ENCODE measurements at places on chromosomes 1 and 21.

DNA sequence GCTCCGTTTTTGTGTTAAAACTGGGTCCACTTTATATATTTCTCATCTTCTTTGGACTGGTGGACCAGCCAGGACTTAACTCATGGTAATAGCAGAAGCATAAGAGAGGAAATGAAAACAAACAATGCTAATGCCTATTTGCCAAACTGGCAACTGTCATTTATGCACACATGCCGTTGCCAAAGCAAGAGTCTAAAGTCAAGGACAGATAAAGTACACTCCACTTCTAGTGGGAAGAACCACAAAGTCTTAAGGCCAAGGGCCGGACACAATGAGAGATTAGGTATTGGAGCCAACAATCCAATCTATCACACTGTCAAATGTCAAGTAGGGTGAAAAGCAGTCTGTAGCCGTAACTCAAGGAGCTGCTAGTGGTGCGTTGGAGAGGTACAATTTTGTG, 157.7 kb downstream of the LYPLAL1 start:
- DNase-seq = no peak

DNA sequence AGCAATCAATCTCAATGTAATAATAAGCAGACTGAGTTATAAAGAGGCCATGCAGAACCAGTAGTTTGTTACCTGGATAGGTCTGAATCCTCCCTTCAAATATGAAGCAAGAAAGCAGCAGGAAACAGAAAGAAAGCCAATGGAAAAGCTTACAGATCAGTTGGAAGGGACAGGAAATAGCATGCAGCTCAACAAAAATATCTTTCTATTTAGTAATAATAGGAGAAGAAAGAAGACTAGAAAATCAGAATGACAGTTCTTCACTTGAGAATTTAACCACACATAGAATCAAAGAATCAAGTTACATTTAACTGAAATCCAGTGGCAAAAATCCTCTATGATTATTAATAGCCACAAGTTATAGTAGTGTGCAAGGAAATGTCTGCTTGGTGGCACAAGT, 194.4 kb downstream of the EIF4G3 start:
- no peak for DNase-seq

DNA sequence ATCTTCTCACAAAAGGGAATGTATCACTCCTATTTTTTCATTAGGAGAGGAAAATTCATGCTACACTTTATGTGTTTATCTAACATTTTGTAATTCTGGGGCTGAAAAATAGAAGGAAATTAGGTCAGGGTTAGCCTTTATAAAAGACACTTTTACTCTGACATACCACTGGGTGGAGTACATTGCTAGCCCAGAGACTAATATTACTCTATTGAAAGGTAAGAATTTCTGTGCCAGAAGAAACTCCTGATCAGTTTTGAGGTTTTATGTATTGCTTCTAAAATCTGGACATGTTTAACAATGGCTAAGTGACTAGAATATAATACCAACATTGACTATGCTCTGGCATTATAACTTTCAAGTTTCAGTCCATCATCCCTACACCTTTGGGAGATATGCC, 724.6 kb downstream of the USP25 start:
- no peak for DNase-seq

- no peak for DNase-seq
These were observed 224.8 kb upstream of the B3GALT2 start for GRCh38 chr1:193411215-193411614.

GRCh38 chr1:48181669-48182367, 40.7 kb upstream of the SLC5A9 start:
- no peak for DNase-seq

GRCh38 chr1:92037400-92037799, 7.6 kb downstream of the EPHX4 start:
- DNase-seq = no peak

DNA sequence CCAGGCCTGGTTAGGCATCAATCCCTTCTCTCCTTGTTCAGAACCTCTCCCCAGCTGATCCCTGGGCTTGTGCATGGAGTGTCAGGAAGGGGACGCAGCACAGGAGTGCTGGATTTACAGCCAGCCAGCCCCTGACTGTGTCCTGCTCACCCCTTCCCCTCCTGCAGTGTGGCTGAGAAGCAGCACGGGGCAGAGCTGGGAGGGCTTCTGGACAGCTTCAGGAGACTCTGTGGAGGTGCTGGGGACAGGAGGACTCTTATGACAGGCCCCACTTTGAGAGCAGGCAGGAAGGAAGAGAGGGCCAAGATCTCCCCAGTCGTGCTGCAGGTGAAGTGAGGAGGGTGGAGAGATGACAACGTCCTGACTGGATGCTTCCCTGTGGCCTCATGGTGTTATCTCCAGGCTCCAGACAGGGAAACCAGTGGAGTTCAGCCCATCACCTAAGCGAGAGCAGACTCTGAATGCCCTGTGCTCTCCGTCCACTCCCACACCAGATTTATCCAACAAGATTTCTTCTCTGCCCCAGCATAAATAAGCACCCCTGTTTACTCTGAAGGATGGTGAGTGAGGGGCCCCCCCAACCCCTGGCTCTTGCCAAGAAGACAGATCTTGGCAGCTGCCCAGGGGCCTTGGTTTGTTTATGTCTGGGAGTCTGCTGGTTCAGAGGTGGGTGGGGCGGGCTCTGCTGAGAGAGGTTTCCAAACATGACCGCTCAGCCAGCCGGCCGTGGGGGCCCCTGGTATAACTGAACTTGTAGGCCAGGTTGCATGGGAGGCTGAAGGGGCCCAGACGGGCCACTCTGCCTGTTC, 21.3 kb downstream of the TMCC2 start:
- no peak for DNase-seq

- DNase-seq = peak; percentile 19
These were observed 75.2 kb downstream of the GFI1 start for GRCh38 chr1:92411511-92411910.
